T47D (cell line): ENCODE measurements at places on chromosomes 16 and 17.
A peak's percentile ranks its signal among the peaks of the same experiment; 100 is the strongest.

DNA sequence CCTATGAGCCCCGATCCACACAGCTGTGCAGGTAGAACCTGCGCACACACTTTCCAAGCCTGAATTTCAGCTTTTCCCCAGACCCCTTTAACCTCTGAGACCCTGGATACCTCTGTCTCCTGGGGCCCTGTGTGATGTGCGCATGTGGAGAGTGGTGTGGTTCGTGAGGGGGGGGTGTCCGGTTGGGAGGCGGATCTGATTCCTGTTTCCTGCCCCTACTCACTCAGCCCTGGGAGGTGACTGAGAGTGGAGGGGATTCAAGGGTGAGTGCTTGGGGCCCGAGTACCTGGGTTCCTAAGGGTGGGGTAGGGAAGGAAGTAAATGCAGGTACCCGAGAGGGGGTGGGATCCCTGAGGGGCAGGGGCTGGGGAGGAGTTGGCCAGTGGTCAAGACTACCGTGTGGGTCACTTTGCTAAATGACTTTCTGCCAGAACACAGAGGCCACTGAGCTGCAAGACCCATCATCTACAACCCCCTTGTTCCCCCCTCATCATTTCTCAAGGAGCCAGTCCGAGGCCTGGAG is 621 bp downstream of the ARHGEF15 start:
- DNase-seq = no peak

- DNase-seq = no peak
Measured at GRCh38 chr16:56019274-56019673, 144.1 kb upstream of the CES5A start.

- no peak for DNase-seq
Measured at GRCh38 chr16:59632276-59632855, 898.2 kb upstream of the GOT2 start.

- DNase-seq = no peak
Measured at GRCh38 chr17:55413825-55414489, 7.7 kb downstream of the MMD start.

- no peak for DNase-seq
Measured at GRCh38 chr17:19671433-19671832, 22.9 kb downstream of the ALDH3A2 start.

- no peak for DNase-seq
Measured at GRCh38 chr16:67922740-67923139, 8.9 kb downstream of the CTRL start.

GRCh38 chr16:84932681-84933080 is 78.7 kb downstream of the ZDHHC7 start:
- DNase-seq = no peak

- DNase-seq = no peak
Measured at GRCh38 chr16:59410451-59410850, 676.3 kb upstream of the GOT2 start.

DNA sequence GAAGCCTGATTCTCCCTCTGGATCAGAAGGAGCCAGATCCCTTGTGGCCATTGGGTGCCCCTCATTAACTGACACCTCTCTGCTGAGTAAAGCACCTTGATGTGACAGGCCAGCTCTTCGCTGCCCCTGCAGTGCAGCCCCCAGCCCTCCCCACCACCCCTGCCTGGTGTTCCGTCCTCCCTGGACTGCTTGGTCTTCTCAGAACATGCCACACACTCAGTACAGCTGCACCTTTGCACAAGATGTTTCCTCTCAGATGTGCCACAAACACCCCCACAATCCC is 20.2 kb downstream of the GOSR2 start:
- no peak for DNase-seq

DNA sequence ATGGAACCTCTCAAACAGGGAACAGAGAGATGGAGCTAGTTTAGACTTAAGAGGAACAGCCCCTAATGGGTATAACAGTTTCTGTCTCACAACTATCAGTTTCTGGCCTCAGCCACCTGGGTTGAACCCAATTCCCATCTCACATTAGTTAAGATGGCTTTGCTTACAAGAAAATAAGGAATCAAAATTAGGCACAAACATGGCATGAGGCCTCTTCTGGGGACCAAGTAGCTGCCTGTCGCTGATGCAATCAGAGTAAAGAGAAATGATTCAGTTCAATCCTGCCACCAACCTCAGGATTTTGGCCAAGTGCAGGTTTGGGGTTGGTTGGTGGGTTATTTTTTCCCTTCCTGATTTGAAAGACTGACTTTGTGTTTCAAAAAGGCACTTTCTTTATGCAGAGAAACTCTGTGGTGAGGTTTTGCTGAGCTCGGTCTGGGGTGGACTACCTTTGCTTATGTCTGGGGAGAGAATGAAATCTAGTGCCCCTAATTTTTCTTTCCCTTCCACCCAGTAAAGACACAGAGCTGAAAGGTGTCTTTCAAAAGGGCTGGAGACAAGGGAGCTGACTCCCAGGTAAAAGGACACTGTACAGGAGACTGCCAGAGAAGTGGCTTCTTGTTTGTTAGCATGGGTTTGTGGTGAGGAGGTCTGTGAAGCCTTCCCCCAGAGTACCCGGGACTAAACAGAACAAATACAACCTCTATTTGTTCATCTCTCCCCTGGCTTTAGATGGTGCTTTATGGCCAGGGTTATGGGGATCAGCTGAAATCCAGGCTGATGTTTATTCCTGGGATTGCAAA is 44.8 kb upstream of the NFAT5 start:
- no peak for DNase-seq

- DNase-seq = no peak
Measured at GRCh38 chr16:57565461-57565860, 23.0 kb downstream of the ADGRG5 start.

- DNase-seq = no peak
Measured at GRCh38 chr17:9902120-9902519, 3.0 kb downstream of the RCVRN start.

DNA sequence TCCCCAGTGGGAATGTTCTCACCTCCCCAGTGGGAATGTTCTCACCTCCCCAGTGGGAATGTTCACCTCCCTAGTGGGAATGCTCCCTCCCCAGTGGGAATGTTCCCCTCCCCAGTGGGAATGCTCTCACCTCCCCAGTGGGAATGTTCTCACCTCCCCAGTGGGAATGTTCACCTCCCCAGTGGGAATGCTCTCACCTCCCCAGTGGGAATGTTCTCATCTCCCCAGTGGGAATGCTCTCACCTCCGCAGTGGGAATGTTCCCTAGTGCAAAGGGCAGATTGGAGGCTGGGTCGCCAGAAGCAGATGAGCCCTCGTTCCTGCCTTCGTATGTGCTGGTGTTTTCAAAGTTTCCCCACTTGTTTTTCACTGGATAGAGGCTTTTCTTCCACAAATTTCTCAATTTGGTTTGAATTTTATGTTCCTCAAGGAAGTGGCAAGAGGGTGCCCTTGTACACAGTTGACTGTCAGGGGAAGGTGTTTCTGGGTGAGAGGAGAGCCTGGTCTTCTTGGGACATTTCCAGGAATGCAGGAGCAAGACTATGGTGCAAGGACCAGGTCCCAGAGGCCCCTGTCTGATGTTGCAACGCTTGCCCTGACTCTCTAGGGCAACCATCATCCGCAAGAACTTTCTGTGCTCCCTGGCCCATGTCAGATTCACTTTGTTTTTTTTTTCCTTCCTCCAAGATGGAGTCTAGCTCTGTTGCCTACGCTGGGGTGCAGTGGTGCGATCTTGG is 34.0 kb downstream of the TRARG1 start:
- no peak for DNase-seq

DNA sequence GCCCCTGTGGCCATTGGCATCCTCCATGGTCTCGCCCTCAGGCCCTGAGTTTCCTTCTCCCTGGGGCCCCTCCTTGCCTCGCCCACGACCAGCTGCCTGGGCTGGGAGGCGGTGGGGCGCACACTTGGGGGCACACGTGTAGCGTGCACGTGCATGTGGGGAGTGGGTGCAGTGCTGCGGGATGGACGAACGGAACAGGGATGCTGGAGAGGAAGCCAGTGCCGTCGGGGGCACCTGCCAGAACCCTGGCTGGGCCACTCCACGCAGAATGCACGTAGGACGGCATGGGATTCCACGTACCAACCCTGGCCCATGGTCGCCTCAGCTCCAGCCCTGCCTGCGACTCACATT is 80.4 kb downstream of the KLHDC4 start:
- no peak for DNase-seq

GRCh38 chr16:55056585-55057401 is 126.1 kb downstream of the IRX5 start:
- no peak for DNase-seq

- DNase-seq = no peak
Measured at GRCh38 chr16:66712512-66712911, 16.0 kb upstream of the CMTM4 start.

DNA sequence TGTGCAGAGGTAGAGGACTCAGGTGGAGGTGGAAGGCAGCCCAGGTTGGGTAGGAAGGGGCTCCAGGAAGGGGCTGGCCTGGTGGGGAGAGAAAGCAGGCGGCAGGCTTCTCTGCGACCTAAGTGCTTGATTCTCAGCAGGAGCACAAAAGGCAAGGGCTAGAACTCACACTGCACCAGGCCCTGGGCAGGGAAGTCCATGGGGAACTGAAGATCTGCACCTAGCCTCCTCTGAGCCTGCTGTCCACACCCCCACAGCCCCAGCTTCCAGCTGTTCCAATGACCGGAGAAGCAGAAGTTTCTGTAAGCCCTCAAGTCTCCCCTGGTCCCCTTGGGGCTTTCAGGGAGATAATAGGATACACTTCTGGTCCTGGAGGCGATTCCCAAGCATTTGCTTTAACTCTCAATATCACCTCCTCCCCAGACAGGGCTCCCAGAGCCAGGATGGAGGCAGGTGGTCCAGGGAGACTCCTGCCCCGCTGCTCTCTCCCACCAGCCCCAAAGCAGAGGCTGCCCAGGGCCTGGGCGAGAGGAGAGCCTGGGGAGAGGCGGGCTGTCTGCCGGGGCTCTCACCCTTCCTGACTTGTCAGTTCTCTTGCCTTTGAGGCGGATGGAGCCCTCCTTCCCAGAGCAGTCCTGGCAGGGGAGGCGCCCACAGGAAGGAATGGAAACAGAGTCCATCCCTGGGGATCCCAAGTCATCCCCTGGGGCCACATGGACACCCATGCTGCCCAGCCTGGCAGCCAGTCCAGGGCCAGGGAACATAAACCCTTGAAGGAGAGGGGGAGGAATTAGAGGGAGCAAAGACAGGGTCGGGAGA is 126.0 kb downstream of the RBFOX3 start:
- DNase-seq = no peak

GRCh38 chr16:64830653-64831052 is 291.2 kb downstream of the CDH11 start:
- no peak for DNase-seq

GRCh38 chr17:17032131-17032692 is 10.0 kb upstream of the MPRIP start:
- DNase-seq = no peak

DNA sequence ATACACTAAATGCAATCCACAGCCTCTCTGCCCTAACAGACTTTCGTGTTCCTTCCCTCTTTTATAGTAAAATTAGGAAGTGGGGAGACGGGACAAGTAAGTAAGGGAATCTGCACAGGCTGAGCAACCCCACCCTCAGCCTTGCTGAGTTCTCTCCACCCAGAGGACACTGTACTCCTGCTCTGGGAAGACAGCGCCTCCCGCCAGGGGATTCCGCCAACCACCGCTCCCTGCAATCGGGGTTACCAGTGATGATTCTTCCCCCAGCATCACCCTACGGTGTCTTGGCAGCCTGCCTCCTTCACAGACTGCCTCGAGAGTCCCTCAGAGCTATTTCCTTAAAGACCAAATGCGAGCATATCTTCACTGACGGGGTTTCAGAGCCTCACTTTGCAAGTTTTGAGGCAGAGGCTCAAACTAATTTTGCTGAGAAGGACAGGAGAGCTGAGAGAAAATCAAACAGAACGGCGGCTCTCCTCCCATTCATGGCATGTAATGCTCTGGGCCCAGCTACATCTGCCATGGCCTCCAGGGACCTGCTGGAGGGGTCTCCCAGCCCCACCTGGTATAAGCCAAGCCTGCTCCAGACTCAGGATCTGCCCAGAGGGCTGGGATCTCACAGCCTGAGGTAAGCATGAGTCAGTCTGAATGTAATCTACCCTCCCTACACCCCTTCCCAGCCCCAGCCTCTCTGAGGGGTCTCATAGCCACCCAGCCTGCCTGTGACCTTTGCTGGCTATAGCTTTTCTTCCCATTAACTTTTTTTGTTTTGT is 22.7 kb upstream of the ASGR2 start:
- no peak for DNase-seq

- no peak for DNase-seq
Measured at GRCh38 chr16:27840311-27841060, 223.0 kb downstream of the GSG1L start.

GRCh38 chr17:82278786-82279391 is 5.4 kb upstream of the CSNK1D start:
- DNase-seq = no peak

DNA sequence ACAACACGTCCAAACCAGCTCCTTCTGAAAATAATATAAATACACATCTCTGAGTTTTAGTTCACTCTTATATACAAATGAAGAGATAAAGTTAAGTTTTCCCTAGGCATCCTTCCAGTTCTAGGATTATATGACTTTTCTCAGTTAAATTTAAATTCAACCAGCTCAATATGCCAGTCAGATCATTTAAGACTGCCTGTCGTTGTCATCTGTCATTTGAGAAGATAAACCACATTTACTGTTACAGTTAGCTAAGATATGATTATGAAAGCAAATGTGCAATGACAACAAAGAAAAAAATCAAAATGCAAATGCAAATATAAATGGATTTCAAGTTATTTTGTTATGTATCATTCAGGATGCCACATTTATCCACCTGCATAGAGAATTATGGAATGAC is 671.7 kb upstream of the GOT2 start:
- no peak for DNase-seq

- DNase-seq = no peak
Measured at GRCh38 chr16:74051-74746, 1.8 kb upstream of the RHBDF1 start.

DNA sequence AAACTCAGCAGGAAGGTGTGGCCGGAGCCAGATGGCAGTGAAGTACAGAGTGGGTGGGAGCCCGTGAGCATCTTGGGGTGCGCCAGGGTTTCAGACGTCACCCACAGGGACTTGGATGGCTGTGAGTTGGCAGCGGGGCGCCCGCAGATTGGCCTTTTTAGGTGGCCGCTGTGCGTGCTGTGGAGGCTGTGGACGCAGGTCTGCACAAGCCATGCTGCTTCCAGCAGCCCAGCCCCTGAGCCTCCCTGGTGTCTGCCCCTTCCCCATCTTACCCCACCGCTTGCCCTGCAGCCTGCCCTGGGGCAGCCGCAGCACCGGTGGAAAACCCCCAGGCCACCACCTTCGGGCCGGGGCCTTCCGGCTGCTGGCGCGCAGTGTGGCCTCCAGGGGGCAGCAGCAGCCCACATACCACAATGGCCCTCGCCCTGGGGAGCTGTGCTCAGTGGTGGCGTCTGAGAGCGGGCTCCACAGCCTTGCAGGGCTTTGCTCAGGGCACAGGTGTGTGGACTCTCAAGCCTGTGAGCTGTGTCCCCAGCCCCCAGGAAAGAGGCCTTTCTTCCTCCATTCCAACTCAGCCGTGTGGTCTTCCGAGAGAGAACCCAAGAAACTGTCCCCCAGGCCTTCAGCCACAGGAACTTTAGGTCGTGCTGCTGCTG is 11.8 kb downstream of the ENDOV start:
- peak; percentile 95 for DNase-seq
